Cerebellar cortex (tissue), 1 donor: ENCODE measurements at places on chromosomes 16 and 17.

GRCh38 chr17:44006598-44007345 is 2.4 kb downstream of the NAGS start:
- peak; percentile 90 for DNase-seq

GRCh38 chr16:80367037-80367658 is 173.6 kb upstream of the DYNLRB2 start:
- DNase-seq: no peak

GRCh38 chr17:77479372-77480198 is 338.8 kb downstream of the SEC14L1 start:
- DNase-seq: no peak

DNA sequence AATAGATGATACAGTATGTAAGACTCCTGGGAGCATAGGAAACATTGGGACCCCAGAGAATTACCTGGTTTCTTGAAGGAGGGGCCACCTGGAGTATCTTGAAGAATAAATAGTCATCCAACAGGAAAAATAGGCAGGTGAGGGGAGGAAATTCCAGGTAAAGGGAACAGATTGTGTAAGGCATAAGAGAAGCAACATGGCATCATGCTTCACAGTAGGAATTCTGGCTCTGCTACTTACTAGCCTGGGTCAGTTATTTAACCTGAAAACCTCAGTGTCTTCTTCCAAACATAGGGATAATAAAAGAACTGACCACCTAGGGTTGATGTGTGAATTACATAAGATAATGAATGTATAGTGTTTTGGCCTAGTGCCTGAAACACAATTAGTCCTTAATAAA is 122.1 kb downstream of the CA10 start:
- peak; percentile 95 for DNase-seq

DNA sequence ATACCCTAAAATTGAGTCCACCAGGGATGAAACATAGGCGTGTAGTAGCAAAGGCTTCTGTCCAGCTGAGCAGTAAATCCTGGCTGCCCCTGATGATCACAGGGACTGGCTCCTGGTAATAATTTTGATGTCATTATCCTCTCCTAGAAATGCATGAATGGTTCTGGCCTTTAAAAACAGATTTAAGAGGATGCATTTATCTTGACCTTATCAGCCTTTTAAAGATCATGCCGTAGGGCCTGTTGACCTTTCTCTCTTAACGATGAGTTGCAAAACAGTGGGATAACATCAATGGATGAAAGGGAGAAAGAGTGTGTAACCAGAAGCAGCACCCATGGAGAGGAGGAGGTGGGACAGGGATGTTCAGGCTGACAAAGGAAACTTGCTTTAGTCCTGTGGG is 128.5 kb downstream of the CA10 start:
- no peak for DNase-seq

DNA sequence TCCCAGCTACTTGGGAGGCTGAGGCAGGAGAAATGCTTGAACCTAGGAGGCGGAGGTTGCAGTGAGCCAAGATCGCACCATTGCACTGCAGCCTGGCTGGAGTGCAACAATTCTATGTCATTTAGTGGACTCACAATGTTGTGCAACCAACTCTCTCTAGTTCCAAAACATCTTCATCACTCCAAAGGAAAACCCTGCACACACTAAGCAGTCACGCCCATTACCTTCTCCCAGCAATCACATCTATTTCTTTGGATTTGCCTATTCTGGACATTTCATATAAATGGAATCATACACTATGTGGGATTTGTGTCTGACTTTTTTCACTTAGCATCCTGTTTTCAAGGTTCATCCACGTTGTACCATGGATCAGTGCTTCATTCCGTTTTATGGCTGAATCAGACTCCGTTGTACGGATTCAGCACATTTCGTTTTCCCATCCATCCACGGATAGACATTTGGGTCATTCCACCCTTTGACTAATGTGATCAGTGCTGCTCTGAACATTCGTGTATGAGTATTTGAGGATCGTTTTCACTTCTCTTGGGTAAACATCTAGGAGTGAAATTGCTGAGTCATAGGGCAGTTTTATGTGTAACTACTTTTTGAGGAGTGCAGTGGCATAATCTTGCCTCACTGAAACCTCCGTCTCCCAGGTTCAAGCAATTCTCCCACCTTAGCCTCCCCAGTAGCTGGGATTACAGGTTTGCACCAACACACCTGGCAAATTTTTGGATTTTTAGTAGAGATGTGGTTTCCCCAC is 45.4 kb upstream of the EMP2 start:
- no peak for DNase-seq

GRCh38 chr16:15427648-15428239 is 6.6 kb upstream of the BMERB1 start:
- DNase-seq: peak; percentile 57

DNA sequence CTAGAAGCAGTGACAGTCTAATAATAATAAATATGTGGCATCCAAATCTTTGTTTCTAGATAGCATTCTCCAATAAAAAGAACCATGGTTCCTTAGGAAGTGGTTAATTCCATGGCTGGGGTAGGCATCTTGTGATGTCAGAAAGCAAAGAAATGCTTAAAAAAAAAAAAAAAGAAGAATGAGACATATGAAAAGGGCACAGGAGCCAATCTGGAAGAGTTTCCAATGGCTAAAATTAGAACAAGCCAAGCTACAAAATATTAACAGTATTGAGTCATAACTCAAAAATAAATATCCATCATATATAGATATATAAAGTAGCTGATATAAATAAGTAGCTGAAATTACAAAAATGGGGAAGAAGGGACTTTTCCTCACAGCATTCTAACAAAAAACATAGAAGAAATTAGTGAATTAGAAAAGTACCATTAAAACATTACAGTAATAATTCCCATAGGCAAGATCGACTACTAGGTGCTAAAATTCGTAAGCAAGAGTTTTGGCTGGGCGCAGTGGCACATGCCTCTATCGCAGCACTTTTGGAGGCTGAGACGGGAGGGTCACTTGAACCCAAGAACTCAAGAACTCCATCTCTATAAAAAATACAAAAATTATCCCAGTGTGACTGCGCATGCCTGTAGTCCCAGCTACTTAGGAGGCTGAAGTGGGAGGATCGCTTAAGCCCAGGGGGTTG is 111.3 kb downstream of the TRIM37 start:
- no peak for DNase-seq

GRCh38 chr16:72134507-72134906 is 37.4 kb downstream of the PMFBP1 start:
- no peak for DNase-seq

- no peak for DNase-seq
Observed at GRCh38 chr16:18788828-18789514, 1.2 kb downstream of the RPS15A start.

- DNase-seq: no peak
Observed at GRCh38 chr16:60681043-60681442, 1355.2 kb downstream of the CDH8 start.

DNA sequence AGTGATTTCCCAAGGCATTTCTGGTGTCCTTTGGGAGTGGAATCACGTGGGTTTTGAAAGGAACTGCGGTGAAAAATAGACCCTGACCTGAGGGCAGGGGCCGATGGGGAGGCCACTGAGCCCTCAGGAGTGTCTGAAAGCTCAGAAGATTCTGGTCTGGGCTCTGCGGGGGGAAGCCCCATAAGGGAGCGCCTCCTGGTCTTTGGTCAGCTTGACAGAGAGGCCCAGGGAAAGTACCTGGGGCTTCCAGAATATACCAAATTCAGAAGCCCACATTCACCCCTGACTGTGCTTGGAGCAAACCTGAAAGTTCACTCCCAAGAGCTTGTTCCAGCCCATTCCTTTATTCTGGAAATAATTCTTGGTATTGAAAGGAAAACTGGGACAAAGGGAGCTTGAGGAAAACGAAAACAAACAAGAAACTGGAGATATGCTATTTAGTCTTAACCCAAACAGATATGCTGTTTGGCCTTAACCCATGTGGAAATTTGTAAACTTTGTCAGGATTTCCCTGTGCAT is 23.2 kb upstream of the NAGLU start:
- no peak for DNase-seq

DNA sequence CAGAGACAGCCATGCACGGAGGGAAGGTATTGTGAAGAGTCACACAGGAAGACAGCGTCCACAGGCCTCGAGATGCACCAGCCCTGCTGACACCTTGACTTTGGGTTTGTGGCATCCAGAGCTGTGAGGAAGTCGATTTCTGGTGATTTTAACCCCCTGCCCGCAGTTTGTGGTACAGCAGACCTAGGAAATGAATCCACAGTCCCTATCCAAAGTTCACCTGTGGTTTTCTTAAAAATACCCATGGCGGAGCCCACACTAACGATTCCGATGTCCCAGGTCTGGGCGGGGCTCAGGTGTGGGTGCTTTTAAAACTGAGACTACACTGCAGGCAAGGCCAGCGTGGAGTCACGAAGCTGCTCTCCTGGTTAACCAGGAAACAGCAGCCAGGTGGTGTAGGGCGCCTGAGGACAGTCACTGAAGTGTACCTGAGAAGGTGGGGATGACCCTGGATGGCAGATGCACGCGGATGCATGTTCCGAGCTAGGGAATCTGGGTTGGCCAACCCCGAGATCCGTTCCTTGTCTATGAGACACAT is 14.4 kb upstream of the MEAK7 start:
- DNase-seq: no peak

DNA sequence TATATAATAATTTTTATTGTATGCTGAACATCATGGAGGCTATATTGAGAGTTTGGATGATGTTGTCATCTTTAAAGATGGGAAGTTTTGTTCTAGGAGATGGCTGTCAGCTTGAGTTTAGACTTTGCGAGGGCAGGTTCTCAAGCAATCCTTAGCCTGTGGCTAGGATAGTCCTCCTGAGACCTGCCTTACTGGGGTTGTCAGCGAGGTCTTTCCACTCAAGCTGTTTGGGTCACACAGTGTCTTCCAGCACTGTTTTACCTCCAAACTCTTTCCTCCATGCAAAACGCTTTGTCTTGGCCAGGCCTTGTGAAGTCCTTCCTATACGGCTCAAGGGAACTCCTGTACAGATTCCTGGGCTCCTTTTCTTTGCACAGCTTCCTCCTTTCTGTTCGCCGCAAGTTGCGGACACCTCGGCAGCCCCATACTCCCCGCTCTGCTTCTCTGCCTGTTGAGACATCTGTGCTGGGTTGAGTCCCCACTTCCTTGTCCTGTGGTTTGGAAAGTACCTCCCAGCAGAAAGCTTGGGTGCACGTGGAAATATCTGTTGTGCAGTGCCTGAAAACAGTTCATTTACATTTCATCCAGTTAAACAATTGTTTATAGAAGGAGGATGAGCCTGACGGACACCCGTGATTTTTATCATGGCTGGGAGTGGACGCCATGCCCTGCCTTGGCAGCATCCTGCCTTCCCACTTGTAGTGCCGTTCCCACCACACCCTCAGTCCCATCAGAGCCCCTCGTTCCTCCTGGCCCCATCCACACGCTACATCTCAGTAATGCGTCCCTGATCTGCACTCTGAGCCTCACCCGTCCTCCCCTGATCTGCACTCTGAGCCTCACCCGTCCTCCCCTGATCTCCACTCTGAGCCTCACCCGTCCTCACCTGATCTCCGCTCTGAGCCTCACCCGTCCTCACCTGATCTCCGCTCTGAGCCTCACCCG is 55.0 kb upstream of the CBFA2T3 start:
- no peak for DNase-seq

- no peak for DNase-seq
Observed at GRCh38 chr17:43772877-43773648, 5.7 kb downstream of the DUSP3 start.

GRCh38 chr16:2026461-2027023 is at the start of gene NHERF2:
Gene NHERF2, plus strand, starts transcription at chr16:2026902. Its CDS starts 104 bp downstream, at chr16:2027006.
- DNase-seq: no peak
